A549 treated with Mapracorat at 1 μM for 4 hours (cell line): ENCODE measurements at places on chromosomes 4 and X. TPM values are rescaled to one million over a fixed set of nuclear protein-coding genes. Genes with fewer than 3 reads are reported as not detected.

GBA3 gene
- total RNA-seq, result not detected in 5 replicates

FDCSP gene
- not detected in 5 replicates for total RNA-seq

LRIT3 gene
- 0.05 to 0.06 TPM in 2 of 5 replicates, not detected in the others for total RNA-seq

TIMM17B gene
- 82.0 to 110 TPM (median 102 TPM) in 5 replicates for total RNA-seq

RTL5 gene
- 2.1 to 2.4 TPM (median 2.3 TPM) in 5 replicates for total RNA-seq

RAI2 gene
- 0.13 to 0.27 TPM (median 0.15 TPM) in 5 replicates for total RNA-seq

TSPYL2 gene
- total RNA-seq, result 20.7 to 22.3 TPM (median 21.9 TPM) in 5 replicates
